GM18507 (cell line): ENCODE measurements at places on chromosomes 4 and X.
A peak's percentile ranks its signal among the peaks of the same experiment; 100 is the strongest.

- DNase-seq, result no peak
Observed at GRCh38 chrX:111443946-111444345, 32.0 kb upstream of the DCX start.

- DNase-seq, result no peak
Observed at GRCh38 chrX:3567686-3568085, 145.8 kb downstream of the PRKX start.

DNA sequence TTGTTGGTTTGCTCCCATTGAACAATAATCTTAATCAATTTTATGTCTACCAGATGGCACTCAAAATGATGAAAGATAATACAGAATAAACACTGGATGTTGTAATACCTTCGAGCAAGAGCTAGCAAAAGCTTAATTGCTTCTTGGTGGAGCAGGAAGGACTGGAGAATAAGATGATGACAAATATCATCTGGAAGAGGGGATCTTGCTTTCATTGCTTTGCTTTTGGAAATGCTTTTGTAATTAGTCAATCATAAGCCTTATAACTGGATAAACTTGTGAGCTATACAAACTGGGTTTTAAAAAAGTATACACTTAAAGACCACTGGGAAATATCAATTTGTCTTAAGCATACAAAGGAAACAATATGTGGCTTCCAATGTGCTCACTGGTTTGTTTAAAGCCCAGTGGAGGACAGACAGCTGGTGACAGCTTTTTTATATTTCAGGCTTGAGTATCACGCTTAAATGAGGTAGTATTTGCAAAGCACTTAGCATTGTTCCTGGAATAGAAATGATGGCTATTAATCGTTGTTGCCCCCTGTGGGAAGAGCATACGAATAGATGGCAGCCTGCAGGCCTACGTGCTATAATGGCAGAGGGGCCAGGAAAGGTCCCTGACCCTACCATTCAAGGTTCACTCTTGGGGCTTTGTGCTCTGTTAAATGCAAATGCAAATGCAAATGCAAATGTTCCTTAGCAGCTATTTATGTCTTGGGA, 61.2 kb downstream of the TMEM150C start:
- no peak for DNase-seq

GRCh38 chrX:136039968-136040367, 54.7 kb downstream of the SLC9A6 start:
- DNase-seq, result no peak

GRCh38 chr4:142291299-142292050, 554.6 kb downstream of the INPP4B start:
- no peak for DNase-seq

DNA sequence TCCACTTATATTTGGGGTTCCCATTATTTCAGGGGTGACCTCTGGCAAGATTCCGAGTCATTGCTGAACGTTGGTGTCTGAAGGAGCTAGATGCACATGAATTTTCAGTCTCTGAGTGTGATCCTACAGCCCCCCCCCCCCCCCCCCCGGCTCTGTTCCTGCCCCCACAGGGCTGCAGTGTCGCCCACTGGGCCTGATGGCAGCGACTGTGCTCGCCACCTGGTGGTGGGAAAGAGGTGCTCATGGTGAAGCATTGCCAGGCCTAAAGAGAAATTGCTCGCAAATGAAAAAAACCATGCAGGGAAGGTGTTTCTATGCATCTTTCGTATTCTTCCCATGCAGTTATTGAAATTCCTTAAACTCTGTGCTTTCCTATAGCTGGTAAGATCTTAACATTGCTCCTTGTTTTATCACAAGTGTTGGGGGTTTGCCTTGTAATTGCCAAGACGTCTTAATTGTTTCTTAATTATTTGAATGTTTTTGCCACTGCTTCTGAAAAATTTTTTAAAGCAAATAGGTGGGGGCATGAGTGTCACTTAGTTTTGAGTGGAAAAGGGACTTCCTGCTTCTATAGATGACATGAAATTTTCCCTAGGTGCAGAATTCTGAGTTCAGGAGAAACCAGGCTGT, 63.2 kb downstream of the CLDN22 start:
- DNase-seq, result peak; percentile 8

DNA sequence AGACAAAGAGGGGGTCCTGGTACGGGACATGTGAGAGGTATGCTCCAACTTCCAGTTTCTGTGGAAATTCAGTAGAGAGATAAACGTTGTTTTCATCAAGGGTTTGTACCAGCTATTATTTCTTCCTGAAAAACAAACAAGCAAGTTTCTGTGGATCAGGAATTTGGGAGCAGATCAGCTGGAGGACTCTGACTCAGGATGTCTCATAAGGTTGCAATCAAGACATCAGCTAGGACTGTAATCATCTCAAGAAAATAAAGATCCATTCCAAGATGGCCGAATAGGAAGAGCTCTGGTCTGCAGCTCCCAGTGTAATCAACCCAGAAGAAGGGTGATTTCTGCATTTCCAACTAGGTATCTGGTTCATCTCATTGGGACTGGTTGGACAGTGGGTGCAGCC, 23.5 kb upstream of the NFKB1 start:
- DNase-seq, result no peak

GRCh38 chr4:107640197-107640596, 79.8 kb downstream of the PAPSS1 start:
- no peak for DNase-seq

- no peak for DNase-seq
Observed at GRCh38 chr4:149095811-149096210, 653.6 kb upstream of the NR3C2 start.

DNA sequence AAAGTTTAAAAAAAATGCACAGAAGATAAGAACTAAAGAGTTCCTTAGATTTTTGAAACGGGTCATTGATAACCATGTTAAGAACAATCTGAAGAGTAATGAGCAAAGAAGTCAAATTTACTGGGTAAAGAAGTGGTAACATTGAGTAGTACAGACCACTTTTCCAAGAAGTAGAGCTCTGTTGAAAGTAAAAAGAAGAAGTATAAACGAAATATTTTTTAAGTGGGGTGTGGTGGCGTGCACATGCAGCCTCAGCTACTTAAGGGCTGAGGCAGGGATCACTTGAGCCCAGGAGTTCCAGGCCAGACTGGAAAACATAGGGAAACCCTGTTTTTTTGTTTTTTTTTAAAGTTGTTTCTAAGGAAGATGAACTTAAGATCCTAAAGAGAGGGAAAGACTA, 68.5 kb downstream of the UBA6 start:
- no peak for DNase-seq

DNA sequence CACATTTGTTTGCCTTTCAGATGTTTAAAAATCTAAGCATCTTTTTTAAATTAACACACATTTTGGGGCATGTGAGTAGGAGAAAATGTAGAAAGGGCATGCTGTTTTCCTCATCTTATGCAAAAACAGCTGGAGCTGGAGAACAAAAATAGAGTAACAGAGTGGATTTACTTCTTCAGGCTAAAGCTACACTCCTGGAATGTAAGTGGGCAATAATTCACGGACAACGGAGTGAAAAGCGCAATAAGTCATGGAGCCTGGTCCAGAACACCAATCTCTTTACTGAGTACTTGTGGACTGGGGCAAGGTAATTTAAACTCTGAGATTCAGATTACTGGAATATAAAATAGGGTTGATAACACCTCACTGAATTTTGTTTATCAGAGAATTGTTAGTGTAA, 1018.8 kb upstream of the HS3ST1 start:
- DNase-seq, result no peak

DNA sequence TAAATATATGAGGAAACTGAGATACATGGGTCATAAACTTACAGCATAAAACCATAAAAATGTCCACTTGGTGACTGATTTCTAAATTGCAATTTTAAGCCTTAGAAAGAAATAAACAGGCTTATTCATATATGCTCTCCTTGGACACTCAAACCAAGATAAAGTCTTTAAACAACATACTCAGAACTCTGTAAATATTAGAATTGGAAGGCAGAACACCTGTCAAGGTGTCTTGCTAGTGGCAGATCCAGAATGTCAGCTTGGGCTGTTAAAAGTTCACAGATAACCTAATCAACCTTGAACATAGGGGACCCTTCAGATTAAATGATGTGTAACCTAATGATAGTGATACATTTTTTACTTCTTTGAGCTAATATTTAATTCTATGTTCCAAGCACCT, 208.1 kb upstream of the ARSJ start:
- DNase-seq, result no peak

- DNase-seq, result no peak
Observed at GRCh38 chr4:158906073-158906472, 137.2 kb downstream of the FNIP2 start.
